A172 (cell line): ENCODE measurements at places on chromosomes 7 and 10.
A peak's percentile ranks its signal among the peaks of the same experiment; 100 is the strongest.

DNA sequence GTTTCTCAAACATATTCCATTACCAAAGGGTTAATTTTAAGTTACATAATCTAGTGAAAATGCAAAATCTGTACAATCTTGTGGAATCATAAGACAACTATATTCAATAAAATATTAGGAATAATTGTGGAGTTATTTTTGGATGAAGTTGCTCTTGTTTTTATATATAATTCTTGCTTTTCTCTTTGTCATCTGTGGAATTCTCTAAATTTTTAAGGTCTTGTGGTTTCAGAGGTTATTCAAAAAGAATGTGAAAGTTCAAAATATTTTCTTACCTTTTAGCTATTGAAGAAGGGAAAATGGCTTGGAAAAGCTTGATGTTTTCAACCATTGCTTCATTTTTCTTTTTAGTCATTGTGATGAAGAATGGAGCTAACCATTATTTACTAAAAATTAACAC, 552.1 kb downstream of the TFEC start:
- DNase-seq, result no peak

- DNase-seq, result no peak
Measured at GRCh38 chr10:128897401-128898129, 569.5 kb upstream of the MGMT start.

- DNase-seq, result peak; percentile 97
Measured at GRCh38 chr7:75565132-75565837, 73.2 kb downstream of the SPDYE5 start.

DNA sequence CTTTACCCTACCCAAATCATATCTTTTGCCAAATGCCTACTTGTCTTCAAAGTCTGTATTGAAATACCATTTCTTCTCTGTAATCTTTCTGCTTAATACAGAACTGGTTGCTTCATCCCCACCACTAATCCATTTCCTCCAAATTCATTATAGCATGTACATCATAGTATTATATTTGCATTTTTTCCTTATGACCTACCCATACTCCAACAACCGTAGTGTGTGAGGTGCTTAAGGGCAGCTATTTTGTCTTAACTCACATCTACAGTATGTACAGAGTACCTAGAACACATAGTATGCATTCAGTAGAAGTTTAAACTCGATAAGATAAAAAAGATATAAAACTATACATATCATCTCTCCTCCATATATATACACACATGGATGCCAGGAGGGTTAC, 23.7 kb downstream of the ACSL5 start:
- no peak for DNase-seq

- peak; percentile 96 for DNase-seq
Measured at GRCh38 chr10:4316161-4316810, 509.7 kb upstream of the AKR1E2 start.

GRCh38 chr7:28018446-28018845, 162.1 kb downstream of the JAZF1 start:
- no peak for DNase-seq

DNA sequence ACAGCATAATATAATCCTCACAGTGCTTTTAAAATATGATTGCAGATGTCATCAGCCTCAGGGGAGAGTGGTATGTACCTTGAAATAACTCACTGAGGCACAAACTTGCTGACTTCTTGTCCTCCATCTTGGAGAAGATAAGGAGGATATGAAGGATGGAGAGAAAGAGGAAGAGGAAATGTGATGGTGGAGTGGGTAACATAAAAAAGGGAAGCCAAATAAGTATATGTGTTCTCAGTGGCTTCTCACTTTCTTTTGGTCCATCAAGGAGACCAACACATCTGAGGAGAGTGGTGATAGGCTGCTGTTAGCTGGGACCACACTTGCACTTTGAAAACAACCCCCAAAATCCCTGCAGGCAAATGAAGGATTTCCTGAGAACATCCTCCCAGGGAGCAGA, 21.6 kb upstream of the ZNF37A start:
- DNase-seq, result no peak
